Effector CD8-positive, alpha-beta T cell (primary cell): ENCODE measurements at places on chromosomes 13 and 19.

DNA sequence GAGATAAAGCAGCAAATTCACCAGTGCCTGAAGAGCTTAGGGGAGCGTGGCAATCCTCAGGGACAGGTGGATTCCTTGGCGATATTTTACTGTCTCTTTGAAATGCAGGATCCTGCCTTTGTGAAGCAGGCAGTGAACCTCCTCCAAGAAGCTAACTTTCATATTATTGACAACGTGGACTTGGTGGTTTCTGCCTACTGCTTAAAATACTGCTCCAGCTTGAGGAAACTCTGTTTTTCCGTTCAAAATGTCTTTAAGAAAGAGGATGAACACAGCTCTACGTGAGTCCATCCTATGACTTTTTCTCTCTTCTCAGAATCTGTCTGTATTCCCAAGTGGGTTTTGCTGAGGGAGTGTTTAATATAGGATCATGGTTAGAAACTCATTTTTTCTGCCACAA lies 22.6 kb downstream of the NLRP4 start:
- DNase-seq, result no peak

- no peak for DNase-seq
These were observed 19.4 kb upstream of the MKNK2 start for GRCh38 chr19:2070436-2070827.

GRCh38 chr13:48233889-48234488 lies 983 bp downstream of the ITM2B start:
- no peak for DNase-seq

GRCh38 chr19:23823952-23824389 lies 65.3 kb upstream of the ZNF681 start:
- no peak for DNase-seq

DNA sequence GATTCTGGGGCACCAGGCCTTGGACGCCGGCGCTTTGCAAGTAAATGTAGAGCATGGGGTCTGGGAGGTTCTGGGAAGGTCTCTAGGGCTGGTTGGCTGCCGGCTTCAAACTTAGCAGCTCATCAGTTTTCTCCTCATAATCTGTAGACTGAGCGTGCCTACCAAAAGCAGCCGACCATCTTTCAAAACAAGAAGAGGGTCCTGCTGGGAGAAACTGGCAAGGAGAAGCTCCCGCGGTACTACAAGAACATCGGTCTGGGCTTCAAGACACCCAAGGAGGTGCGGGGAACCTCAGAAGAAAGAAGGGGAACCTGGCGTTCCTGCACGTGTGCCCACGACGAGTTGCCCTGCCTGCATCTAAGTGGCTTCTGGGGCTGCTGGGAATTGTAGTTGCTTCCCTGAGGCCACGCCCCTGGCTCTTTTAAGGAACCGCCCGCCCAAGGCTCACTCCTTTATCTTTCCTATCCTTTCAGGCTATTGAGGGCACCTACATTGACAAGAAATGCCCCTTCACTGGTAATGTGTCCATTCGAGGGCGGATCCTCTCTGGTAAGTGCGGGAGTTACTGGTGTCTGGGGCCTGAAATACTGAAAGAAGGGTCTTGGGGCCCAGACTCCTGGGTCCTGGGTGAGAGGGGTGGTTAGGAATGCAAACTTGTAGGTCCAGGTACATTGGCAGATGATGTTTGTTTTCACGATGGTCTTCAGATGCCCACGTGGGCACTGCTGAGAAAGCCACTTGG lies 984 bp downstream of the RPS11 start:
- DNase-seq, result peak; percentile 59

DNA sequence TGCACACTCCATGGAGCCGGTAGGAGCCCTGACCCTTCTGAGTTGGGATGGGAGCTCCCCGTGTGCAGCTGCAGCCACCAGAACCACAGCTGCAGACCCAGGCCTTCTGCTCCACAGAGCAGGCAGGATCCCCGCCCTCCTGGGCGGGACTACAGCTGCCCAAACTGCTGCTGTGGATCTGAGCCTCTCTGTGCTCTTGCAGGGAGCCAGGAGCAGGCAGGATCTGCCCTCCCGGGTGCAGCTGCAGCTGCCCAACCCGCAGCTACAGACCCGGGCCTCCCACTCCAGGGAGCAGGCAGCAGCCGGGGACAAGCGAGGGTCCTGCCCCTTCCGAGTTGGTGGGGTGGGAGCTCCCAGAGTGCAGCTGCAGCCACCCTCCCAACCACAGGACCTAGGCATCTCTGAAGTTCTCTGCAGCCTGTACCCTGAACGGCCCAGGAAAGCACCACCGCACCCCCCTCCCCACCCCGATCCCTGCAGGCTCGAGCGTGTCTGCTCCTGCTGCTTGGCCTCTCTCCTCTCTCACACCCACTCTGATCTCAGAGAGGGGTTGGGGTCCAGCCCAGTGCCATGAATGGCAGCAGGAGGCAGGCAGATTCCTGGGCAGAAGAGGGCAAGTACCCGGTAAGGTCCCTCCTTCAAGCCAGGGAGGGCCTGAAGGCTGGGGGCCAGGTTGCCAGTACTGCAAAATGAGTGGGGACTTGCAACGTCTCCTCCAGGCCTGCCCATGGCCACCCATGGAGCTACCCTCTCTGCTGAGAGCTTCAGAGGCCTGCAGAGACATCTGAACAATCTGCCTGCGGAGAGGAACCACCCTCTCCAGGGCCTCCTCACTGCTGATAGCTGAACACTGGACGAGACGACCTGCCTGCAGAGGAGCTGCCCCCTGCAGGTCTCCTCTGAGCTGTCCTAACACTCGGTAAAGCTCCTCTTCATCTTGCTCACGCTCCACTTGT lies 16.4 kb upstream of the EMP3 start:
- no peak for DNase-seq

DNA sequence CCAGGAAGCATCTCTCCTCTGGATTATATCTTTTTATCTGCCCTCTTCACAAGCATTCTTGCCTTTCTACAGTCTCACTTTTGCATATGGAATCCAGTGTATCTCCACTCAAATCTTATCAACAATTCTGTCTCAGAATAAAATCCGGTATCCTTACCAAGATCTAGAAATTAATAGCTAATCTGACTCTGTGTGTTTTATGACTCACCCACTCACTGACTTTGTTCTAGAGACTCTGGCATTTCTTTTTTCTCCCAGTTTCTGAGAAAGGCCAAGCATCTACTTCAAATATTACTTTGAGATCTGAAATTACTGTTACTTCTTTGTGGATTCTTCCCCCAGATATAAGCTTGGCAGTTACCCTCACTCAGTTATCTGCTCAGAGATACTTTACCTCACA lies 913.5 kb upstream of the ATXN8OS start:
- no peak for DNase-seq

GRCh38 chr19:43589678-43590077 lies 6.3 kb downstream of the IRGQ start:
- DNase-seq, result no peak

- no peak for DNase-seq
These were observed 5.0 kb downstream of the NFILZ start for GRCh38 chr19:8635422-8635821.

DNA sequence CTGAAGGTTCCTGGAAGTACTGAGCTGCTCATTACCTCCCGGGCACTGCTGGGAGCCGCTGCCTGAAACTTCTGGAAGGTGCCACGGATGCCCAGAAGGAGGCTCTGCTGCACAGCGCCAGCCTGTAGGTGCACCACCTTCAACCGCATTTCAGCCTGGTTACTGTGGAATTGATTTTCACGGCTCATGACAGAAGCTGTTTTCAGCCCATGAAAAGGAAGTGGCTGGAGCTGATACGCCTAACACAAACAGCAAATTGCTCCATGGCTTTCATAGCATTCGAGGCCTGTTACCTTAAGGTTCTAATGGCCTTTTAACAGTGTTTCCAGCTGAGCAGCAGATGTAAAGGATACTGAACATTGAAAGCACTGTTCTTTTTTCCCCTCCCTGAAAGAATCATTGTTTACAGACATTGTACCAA lies 22.0 kb downstream of the GPC6 start:
- DNase-seq, result no peak

DNA sequence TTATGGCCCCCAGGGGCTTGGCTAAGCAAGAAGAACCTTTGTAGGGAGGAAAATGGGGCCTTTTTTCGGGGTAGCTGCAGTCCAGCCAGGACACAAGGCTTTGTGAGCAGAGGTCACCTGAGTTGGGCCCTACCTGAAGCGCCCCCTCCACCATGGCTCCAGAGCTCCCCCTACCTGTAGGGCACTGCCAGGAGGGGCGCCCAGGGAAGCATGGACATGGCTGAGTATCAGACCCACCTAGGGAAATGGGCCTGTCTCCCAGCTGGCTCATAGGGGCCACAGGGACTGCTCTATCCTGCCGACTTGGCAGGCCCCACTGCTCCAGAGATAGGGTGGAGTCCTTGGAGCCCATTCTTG lies 9.0 kb upstream of the CEBPA start:
- no peak for DNase-seq

GRCh38 chr13:74226791-74227475 lies 92.7 kb upstream of the KLF12 start:
- no peak for DNase-seq

- DNase-seq, result no peak
These were observed 29.1 kb downstream of the FAM187B start for GRCh38 chr19:35199481-35199880.

- DNase-seq, result no peak
These were observed 137.1 kb downstream of the AKAP11 start for GRCh38 chr13:42409075-42409474.

DNA sequence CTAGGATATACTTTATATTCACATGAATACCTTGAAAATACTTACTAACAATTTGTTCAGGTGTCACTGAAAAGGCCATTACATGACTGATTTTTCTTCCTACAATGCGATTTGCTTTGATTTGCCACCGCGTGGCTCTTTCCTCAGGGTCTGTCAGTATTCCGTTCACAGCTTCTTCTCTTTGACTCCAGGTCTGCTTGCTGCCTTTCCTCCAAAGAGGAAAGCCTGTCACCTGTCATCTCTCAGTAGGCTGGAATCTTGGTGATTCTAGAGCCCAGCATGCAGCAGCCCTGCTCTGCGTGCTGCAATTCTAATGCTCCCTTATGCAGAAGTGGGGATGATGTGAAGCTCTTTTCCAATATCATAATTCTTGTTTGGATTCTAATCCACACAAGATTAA lies 33.6 kb upstream of the SIAH3 start:
- no peak for DNase-seq

GRCh38 chr19:28859811-28860210 lies 353.1 kb downstream of the UQCRFS1 start:
- no peak for DNase-seq

DNA sequence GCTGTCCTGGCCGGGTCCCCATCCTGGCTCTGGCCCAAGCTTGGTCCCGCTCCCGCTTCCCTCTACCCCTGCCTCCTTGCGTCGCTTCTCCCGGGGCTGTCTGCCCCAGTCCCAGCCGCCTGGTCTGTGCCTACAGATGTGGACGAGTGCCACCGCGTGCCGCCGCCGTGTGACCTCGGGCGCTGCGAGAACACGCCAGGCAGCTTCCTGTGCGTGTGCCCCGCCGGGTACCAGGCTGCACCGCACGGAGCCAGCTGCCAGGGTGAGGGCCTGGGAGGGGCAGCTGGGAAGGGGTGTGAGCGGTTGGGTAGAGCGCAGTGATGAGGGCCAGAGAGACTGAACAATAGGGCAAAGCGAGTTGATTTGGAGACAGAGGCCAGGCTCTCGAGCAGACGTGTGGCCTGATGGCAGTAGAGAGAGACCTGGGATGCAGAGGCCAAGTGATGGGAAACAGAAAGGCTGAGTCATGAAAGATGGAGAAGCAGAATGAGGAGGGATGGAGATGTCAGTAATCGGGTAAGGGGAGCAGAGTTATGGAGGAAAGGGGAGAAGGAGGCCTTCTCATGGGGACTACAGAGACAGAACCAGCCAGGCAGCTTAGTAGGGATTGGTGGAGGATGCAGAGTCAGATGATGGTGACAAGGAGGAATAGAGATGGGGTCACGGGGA lies 9.4 kb downstream of the LTBP4 start:
- DNase-seq, result peak; percentile 34

DNA sequence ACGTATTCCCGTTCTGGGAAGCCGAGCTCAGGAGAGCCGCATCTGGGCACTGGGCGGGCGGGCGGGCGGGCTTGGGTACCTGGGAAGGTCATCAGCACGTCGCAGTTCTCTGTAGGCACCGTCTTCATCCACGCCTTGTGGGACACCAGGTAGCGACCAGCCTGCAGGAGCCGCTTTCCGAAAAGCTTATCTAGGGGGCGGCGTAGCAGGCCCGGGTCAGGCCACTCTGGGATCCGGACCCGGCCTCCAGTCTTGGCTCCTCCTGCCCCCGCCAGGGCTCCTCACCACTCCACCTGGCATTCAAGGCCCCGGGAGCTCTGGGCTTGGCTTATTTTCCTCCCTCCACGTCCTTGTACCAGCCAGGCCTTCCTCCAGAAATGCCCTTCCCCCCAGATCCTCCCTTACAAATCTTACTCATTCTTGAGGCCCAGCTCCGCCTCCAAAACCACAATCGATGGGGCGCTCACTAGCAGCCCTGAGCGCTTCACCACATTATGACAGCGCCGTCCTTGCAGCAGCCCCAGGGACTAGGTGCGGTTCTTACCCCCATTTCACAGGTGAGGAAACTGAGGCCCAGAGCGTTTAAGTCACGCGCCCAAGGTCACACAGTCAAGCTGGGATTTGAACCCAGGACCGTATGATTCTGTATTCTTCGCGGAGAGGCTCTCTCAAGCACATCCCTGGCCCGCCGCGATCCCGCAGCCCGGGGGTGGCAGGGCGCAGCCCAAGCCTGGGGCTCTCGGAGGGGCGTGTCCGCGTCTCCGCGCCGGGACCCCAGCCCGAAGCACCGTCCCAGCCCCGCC lies 843 bp downstream of the ANO8 start:
- DNase-seq, result peak; percentile 14

DNA sequence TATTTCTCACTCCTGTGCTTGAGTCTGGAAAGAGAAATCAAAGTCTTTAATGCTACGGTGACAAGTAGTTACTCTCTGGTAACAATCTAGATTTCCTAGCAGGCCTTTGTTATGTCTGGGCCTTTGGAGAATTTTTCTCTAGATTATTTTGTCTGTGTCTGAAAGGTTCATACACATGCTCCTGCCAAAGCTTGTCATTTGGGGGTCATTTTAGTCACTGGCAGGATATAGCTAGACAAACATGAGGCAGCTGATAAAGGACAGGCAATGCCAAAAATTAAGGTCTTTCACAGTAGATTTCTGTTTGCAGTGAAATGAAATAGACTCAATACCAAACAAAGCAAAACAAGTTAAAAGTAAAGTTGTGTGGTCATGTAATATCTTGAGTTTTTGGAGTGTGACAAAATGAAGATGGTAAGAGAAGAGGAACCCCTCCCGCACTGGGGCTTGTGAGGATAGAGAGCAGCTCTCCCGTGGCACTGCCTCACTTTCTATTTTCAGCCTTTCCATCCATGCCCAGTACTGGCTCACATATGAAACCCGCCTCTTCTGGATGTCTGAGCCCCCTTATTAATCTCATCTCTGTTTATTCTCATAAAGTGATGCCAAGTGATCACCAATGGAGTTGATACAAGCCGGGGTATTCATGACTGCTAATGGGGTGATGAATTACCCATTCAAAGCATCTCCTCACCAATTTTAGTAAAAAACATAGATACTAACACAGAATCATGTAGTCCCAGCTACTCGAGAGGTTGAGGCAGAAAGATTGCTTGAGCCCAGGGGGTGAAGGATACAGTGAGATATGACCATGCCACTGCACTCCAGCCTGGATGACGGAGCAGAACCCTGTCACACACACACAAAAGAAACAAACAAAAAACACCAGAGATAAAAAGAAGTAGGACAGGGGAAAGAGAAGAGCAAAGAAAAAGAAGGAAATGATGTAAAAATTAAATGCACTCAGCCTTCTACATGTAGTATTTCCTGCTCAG lies 389.3 kb downstream of the FGF14 start:
- DNase-seq, result no peak

GRCh38 chr13:52921194-52921593 lies 72.8 kb upstream of the PCDH8 start:
- no peak for DNase-seq

GRCh38 chr13:92313382-92313781 lies 913.2 kb upstream of the GPC6 start:
- no peak for DNase-seq
